Cortex of kidney (tissue), 1 donor: ENCODE measurements at places on chromosomes 7 and 10.

DNA sequence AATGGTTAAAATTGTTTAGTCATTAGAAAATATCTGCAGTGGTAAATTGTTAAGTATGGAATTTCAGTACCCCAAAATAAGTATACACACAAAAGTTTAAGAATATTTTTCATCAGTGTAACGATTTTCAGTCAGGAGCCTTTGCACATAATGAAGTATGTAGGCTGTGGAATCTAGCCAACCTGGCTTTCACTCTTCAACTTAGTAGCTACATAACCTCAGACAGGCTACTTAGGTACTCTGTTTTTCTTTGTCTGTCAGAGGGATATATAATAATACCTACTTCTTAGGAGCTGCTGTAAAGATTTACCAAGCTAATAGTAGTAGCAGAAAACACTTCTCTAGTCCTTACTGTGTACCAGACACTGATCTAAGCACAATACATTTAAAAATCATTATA is 137.5 kb downstream of the ZEB1 start:
- no peak for DNase-seq

GRCh38 chr7:32427769-32428291 is 62.4 kb downstream of the LSM5 start:
- no peak for DNase-seq

DNA sequence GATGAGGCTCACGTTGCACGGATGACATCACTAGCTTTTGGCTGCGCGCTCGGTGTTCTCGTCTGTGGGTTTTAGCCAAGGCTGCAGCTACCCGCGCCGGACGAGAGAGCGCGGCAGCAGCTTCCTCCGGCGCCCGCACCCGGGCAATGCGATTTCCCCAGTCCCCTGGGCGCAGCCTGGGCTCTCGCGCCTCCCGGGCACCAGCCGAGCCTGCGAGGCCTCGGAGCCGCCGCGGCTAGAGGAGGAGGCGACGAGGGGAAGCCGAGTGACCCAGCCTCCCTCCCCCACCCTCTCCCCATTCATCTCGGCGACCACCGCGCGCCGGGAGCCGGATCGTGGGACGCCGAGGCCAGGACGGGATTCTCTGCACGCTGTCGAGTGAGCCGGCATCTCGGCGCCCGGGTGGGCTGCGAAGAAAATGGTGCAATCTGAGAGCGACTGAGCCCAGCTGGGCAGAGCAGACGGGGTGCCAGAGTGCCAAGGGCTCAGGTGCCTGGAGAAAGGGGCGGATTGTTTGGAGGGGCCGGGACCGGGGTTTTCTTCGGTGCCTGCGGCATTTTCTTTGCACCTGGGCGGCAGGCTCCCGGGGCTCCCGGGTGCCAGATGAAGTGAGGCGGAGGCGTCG is 1.2 kb upstream of the TMEM178B start:
- no peak for DNase-seq

GRCh38 chr7:149422162-149422913 is 38.5 kb downstream of the ZNF777 start:
- DNase-seq: no peak

GRCh38 chr10:8183241-8183704 is 128.8 kb downstream of the GATA3 start:
- DNase-seq: no peak

DNA sequence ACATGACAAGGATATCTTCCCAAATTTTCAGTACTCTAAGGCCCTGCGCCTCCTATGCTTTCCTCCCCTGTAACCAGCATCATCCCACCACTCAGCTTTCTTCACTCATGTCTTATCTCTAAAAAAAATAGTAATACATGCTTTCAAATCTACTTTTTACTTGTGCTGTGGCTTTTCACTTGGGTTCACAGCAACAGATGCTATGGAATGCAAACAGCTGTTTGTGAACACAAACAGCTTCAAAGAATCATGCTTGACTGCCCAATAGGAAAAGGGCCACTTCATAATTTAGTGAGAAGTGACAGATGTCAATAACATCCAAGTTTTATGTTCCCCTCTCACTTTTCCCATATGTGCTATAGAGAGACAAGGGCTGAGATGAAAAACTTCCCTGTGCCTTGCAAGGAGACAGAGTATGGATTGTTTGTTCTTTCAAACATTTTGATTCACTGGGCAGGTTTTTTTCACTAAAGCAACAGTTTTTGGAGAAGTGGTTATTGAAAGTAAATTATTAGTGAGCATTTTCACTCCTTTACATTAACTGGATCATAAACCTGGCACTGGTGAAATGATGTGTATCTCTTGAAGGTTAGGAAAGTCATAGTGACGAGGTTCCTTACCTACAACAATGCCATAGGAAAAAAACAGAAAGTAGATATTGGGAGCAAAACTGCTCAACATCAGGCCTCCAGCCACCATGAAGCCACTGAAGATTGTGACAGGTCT is 37.3 kb downstream of the SLC16A9 start:
- no peak for DNase-seq

DNA sequence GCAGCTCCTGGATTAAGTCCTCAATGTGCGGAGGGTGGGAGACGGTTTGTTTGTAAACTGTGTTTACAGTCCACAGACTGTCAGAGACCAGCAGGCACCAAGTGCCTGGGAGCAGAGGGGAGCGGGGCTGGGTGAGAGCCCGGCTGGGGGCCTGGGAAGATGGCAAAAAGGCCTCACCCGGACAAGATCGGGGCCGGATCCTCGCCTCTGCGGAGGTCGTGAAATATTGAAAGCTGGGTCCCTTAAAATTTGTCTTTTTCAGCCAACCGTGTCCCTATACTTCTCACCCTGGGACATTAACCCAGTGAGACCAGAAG is 2.8 kb downstream of the MMP21 start:
- DNase-seq: no peak

DNA sequence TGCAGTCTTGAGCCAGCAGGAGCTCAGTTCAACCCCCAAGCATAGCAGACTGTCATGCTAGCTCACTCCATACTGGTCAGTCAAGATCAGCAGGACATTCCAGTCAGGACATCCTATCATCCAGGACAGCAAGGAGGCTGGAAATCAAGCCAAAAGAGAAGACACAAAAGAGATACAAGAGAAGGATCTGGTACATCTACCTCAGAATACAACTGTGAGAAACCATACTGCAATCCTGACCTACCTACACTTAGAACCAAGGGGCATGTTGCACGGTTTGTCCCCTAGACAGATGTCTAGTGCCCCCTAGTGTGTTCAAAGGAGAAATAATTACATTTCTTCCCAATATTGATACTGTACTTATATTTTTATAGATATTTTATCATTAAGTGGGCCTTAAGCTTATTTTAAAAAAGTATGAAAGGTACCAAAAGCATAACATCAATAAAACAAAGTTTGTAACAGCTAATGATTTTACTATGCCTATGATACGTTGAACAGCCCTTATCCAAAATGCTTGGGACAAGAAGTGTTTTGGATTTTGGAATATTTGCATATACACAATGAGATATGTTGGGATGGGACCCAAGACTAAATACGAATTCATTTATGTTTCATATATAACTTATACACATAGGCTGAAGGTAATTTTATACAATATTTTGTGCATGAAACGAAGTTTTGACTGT is 26.7 kb downstream of the ERCC6 start:
- no peak for DNase-seq

DNA sequence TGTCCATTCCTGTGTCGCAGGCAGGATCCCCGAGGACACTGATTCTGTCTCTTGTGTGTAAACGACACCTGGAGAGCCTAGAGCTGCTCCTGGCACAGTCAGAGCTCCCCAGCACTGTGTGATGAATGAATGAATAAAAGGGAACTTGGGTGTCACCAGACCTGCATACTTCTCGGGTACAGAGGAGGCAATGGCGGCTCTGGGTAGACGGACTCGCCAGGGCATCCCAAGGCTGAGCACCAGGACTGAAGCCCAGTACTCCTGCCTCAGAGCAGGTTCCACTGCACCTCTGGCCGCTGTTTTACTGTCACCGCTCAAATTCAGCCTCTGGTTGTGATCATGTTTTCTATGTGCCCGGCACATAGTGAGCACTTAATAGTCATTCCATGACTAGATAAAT is 255.8 kb downstream of the GLRX3 start:
- DNase-seq: no peak

DNA sequence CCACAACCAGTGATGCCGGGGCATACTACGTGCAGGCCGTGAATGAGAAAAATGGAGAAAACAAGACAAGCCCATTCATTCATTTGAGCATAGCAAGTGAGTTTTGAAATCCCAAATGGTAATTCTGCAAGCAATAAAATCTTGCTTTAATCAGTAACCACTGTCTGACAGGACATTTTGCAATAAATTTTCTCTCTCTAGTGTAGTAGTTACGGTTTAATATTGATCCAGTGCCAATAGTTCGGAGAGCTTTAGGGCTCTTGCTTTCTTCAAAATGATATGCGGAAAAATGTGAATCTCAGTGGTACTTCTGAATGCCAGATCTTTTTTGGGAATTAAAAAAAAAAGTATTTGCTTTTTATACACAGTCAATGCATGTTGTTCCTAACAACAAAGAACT is 520.4 kb downstream of the SDK1 start:
- no peak for DNase-seq

GRCh38 chr7:134438946-134439345 is 20.0 kb downstream of the AKR1B1 start:
- no peak for DNase-seq

- DNase-seq: no peak
Measured at GRCh38 chr7:46360811-46361210, 439.7 kb upstream of the IGFBP3 start.

GRCh38 chr7:12586271-12586670 is 15.8 kb downstream of the SCIN start:
- no peak for DNase-seq

- no peak for DNase-seq
Measured at GRCh38 chr10:68340358-68341080, 7.8 kb upstream of the PBLD start.

DNA sequence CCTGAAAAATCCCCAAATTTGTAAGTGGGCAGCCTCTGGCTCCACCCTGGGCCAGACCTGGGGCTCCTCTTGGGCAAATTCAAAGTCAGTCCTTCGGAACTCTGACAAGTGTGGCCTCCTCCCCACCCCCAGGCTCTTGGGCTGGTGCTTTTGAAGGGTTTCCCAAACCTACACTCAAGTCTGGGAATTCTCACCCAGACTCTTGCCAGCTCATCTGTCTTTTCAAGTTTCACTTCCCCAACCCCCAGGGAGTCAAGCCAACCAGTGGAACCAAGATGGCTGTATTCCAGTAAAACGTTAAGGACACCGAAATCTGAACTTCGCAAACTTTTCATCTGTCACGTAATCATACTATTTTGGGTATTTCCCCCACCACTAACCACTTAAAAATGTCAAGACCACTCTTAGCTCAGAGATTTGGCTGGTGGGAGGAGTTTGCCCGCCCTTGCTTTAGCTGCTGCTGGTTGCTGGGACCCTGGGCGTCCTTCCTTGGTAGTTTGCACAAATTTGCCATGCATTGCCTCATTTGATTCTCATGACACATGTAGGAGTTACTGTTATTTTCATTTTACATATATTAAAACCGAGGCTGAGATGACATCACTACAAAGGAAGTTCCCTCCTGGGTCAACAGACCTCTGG is 1.7 kb upstream of the MYO1G start:
- no peak for DNase-seq

GRCh38 chr10:62582101-62582705 is 208.0 kb downstream of the ZNF365 start:
- no peak for DNase-seq

DNA sequence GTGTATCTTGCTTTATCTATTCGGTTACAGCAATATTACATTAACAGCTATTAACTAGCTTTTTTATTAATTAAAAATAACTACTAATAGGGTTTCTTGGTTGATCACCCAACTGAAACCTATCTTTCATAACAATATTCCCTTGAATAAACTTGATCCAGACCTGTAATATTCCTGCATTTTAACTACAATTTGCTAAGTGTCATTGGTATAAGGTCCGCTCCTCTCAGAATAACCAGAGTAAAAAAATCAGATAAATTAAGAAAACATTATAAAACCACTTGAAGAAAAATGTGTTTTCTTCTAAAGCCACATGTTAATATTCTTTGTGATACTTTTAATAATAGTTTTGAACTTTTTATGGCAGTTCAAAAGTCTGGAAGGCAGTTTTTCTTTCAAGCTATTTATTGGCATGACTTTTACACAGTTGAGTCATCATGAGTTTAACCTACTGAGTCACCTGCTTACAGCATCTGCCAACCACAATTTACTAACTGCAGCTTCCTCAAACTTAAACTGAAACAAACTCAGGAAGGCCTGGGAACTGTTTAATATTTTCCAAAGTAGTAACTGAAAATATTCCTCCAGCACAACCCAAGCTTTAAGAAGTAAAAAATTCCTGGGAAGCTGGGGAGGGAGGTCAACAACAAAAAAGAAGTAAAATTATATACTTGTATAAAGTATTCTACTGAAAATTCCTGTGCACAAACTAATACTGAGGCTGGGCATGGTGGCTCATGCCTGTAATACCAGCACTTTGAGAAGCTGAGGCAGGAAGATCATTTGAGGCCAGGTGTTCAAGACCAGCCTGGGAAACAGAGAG is 103.2 kb downstream of the NRBF2 start:
- DNase-seq: no peak

GRCh38 chr10:110900983-110901382 is 18.0 kb downstream of the BBIP1 start:
- DNase-seq: no peak

- DNase-seq: no peak
Measured at GRCh38 chr10:87541114-87541513, 36.4 kb downstream of the MINPP1 start.

- DNase-seq: no peak
Measured at GRCh38 chr7:100489824-100490223, 6.1 kb downstream of the NYAP1 start.

GRCh38 chr7:139562961-139563565 is 39.6 kb downstream of the CLEC2L start:
- DNase-seq: no peak

GRCh38 chr7:122970740-122971725 is 24.5 kb downstream of the TAS2R16 start:
- DNase-seq: no peak

DNA sequence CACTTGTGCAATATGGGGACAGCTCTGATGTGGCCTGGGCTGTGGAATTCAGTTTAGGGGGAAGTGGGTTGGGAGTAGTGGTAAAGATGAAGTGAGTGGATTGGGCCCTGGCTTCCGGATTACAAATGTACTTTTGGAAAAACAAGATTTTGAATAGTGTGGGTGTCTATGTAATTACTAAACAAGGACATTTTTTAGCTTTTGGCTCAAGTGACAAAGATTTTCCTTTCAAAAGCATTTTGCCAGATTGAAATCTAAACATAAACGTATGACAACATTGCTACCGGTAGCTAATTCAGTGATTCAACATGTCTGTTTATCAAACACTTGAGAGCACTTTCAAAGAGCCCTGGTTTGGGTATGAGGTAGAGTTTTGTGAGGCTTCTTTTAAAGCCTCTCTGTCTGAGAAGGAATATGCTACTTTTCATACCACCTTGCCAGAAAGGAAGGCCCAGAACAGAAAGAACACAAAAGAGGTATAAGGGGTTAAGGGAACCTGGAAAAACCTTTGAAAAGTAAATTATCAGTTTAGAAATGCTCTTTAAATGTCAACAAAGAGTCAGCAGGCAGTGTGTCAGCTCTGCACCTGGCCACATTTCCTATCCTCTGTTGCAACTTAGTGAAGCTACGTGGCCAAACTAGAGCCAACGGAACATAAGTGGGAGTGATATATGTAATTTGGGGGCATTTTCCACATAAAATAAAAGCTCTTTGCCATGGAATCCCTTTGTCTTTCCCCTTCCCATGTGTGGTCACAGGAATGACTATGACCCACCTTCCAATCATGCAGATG is 516.1 kb downstream of the NRG3 start:
- no peak for DNase-seq
